NCI-H774 (cell line): ENCODE measurements at places on chromosomes 2 and 18.
A peak's percentile ranks its signal among the peaks of the same experiment; 100 is the strongest.

- no peak for DNase-seq
Measured at GRCh38 chr2:105904938-105905337, 160.2 kb downstream of the NCK2 start.

DNA sequence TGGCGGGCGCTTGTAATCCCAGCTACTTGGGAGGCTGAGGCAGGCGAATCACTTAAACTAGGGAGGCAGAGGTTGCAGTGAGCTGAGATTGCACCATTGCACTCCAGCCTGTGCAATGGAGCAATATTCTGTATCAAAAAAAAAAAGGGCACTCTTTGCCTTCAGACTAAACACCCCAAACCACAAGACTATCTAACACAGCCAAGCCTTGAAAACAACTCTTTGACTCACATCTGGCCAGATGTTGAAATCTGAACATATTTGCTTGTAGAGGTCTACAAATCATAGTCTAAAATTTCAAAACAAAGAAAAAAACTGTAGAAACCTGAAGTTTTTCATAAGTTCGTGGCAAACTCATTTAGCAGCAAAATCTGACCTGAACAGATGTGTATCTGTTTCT lies 94.9 kb downstream of the FAM161A start:
- no peak for DNase-seq

DNA sequence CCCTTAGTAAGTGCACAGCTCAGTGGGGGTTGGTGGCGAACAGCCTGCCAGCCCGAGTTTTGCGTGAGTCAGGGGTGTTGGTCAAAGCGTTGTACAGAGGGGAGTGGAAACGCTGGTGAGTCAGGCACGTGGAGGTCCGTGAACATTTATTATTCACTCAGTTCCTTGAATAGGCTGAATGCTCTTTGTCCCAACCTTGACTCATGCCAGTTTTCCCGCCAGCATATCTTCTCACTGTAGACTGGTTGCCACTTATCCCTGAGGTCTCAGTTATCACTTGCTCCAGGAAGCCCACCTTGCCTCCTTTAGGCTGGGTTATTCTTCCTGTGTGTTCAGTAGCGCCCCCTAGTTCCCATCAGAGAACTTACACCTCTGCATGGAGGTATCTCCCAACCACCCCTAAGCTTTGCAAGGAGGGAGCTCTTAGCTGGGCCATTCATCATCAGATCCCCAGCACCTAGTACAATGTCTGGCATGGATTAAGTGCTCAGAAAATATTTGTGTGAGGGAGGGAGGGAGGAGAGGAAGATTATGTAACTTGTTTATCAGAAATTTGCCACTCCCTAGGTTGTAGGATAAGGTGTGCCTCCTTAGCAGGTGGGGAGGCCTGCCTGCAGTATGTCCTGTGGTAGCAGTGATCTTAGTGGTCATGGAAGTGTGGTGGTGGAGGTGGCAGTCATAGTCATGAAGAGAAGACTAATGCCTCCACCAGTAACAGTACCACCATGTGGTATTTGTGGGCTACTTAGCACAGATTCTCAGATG lies 72.1 kb downstream of the CABLES1 start:
- no peak for DNase-seq

- DNase-seq, result no peak
Measured at GRCh38 chr2:168577885-168578284, 121.8 kb downstream of the CERS6 start.

GRCh38 chr2:111912547-111912946 lies 14.1 kb downstream of the MERTK start:
- no peak for DNase-seq

- DNase-seq, result no peak
Measured at GRCh38 chr2:27135478-27135955, 1.1 kb upstream of the PREB start.

- DNase-seq, result no peak
Measured at GRCh38 chr18:69161383-69162028, 239.2 kb upstream of the DOK6 start.

DNA sequence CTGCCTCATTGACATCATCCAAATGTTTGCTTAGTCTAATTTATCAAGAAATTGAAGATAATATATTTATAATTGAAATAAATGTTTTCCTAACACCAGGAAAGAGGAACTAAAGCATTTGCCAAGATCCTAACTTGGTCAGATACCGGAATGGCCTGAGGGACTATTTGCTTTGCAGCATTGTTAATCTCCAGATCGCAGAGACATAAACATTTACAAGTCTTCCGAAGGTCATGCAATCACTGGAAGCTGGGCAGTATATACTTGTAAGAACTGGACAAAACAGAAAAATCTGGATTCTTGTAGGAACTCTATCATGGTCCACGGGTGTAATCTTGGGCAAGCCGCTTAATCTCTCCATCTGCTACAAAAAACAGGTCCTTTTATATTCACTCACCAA lies 42.2 kb downstream of the CYBRD1 start:
- DNase-seq, result no peak

GRCh38 chr2:119678021-119678656 lies 862 bp upstream of the TMEM177 start:
- peak; percentile 87 for DNase-seq

- no peak for DNase-seq
Measured at GRCh38 chr2:233449921-233450863, 95.9 kb downstream of the DGKD start.

- DNase-seq, result no peak
Measured at GRCh38 chr2:76211991-76212985, 501.6 kb upstream of the GCFC2 start.

DNA sequence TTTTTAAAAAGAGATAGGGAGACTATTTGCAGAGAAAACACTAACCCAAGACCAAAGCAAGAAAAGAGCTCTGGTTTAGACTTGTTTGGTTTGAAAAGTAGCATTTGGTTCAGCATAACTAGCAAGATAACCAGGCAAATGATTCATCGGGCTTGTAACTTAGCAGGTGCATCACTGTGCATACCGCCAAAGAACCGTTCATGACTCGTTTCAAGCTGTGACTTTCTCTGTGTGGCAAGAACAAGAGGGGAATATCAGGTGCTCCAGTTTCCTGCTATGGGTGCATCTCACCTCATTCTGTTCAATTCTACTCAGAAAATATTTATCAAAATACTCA lies 244.9 kb downstream of the ETAA1 start:
- no peak for DNase-seq

DNA sequence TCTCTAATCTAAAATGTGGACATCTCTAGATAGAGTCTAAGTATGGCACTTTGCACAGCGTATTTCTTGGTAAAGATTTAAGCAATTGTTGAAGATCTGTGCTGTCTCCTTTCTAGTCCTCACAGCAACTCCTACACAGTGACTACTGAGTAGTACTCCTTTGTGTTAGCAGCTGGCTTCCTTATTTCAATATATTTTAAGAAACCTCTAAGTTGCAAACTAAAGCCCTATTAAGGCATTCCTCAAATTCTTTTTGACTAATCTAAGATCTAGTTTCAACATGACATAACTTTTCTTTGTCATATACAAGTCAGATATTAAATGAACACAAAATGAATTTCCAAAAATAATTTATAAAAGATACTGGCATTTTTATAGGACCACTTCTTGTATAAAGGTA lies 121.8 kb upstream of the DNAJC10 start:
- DNase-seq, result no peak

DNA sequence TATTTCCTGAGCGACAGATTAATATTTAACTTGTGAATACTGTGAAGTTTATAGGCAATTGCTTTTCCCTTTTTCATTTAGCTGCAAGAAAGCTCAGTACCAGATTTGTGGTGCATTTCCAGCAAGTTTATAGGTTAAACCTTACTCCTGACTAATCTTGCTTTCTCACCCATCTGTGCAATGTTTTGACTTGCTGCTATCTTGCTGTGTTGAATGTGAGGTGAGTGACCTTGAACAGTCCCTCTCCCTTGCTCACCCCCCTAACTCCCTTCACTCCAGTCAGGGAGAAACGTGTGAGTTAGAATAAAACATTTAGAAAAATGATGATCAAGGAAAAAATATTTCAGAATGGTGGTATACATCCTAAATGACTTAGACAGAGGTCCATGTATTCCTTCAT lies 39.8 kb upstream of the PARD3B start:
- DNase-seq, result no peak

GRCh38 chr2:197190100-197190432 lies 120.5 kb downstream of the ANKRD44 start:
- DNase-seq, result no peak

GRCh38 chr18:14939141-14939540 lies 191.2 kb downstream of the ANKRD30B start:
- DNase-seq, result no peak

DNA sequence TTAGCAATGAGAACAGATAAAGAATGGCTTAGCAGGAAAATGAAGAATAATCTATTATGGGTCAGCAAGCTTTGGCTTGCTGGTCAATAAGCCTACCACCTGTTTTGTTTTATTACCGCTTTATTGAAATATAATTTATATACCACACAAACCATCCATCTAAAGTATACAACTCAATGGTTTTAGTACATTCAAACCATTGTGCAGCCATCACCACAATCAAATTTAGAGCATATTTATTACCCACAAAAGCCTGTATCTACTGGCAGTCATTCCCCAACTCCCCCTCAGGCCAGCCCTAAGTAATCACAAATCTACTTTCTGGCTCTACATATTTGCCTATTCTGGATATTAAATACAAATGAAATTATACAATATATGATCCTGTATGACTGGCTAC lies 17.2 kb downstream of the PPP3R1 start:
- no peak for DNase-seq

DNA sequence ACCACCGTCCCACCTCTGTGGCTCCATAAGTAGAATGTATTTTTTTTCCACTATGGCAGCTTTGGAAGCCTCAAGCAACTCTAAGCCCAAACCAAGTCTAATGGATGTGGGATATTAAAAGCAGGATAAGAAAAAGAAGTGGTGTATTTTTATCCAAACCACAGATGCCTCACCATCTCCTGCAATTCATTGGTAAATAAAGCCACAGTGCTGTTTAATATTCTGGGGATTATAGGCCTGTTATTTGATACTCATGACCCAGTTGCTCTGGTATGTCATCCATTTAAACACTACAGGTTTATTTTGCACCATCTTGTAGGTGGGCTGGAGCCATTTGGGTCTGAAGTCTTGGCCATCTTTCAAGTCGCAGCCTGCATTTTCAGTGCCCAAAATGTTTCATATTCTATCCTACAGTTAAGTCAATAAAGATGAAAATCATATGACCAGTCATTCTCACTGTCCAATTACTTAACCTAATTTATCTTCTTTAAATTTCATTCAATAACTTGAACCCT lies 279.5 kb upstream of the EPHA4 start:
- no peak for DNase-seq

- DNase-seq, result no peak
Measured at GRCh38 chr2:16333681-16334080, 332.0 kb downstream of the CYRIA start.

DNA sequence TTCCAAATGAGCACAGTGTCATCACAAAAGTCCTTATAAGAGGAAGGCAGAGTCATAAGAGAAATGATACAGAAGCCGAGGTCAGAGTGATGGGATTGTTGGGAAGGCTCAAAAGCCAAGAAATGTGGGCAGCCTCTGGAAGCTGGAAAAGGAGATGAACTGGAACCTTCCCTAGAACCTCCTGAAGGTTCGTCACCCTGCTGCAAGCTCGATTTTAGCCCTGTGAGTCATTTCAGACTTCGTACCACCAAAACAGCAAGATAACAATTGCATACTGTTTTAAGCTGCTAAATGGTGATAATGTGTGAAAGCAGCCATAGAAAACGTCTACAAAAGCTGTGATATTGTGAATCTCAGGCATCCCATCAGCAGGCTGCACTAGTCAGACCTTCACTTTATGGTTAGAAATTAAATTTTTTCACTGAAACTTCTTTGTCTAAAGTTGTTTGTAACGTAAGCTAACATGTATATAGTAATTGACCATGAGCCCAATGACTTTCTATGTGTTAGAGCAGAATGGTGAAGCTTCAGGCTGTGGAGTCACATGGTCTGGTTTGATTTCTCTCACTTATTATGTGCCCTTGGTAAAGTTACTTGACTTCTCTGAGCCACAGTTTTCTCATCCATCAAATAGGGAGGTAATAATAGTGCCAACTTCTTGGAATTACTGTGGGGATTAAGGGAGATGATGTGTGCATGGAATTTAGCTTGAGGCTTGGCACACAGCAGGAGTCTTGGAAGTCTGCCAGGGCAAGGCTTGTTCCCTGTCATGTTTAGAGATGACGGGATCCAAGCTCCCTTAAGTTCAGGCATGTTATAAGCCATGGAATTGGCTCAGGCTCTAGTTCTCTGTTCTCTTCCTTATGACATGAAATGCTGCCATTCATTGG lies 132.0 kb upstream of the CCDC195 start:
- DNase-seq, result no peak

- DNase-seq, result no peak
Measured at GRCh38 chr2:8545695-8546611, 135.9 kb upstream of the ID2 start.

DNA sequence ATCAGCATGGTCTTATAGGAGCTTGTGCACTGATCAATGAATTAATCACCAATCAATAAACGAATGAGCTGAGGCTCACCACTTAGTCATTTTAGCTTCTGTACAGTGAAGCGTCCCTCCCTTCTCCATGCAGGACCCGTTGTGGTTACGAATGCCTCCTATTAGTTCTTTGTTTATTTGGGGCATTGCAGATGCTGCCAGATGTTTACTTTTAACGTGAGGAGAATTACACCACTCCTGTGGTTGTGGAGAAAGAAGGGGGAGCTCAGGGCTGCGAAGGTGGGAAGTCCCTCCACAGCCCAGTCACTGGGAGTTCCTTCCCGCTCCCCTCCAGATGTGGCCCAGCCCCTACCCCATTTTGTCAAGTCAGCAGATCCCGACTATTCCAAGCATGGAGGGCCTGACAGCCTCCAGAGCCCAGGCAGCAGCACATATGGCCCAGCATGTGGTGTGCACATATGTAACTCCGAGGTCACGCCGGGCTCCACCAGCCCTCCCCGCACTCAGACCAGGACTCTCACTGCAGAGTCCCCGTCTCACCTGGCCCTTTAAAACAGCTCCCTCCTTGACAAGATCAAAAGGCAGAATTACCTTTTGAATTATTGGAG lies 20.9 kb downstream of the PKDCC start:
- no peak for DNase-seq

GRCh38 chr18:48816554-48816953 lies 134.2 kb downstream of the SMAD7 start:
- DNase-seq, result no peak

DNA sequence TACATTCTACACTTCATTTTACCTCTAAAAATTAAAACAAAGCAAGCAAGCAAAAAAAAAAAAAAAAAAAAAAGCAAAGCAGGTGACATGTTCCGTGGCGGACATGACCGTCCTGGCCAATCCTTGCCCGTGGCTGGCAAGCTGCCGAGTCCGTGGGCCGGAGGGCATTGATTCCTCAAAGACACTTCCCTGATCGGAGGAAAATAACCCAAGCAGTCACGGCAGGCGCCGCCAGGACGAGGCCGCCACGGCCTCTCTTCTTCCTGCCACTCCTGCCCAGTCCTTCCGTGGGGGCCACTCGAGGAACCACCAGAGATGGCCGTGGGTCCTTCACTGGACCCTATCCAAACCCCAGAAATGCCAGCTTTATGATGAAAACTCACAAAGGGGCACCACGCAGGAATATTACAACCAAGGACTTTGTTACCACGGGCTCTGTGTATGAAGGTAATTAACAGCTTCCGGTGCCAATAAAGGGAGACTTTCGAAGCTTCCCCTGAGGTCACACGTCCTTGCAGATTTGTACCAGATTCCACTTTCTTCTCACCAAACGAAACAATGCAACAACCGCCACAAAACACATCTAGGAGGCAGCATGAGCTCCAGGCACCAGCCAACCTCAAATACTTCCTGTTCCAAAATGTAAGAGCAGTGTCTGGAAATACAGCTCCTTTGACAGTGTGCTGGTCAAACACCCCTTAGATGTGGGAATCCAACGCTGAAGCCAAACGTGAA lies 170.3 kb downstream of the HDAC4 start:
- DNase-seq, result no peak

GRCh38 chr2:213175673-213176247 lies 24.3 kb upstream of the IKZF2 start:
- DNase-seq, result no peak
